Stimulated activated CD4-positive, alpha-beta T cell treated with anti-CD3 and anti-CD28 coated beads, Interleukin-2, amount 100 ng/mL, for 24 hours (primary cell): ENCODE measurements at places on chromosomes 3 and 15.

- no peak for DNase-seq
Measured at GRCh38 chr15:44207643-44208042, 12.6 kb upstream of the FRMD5 start.

DNA sequence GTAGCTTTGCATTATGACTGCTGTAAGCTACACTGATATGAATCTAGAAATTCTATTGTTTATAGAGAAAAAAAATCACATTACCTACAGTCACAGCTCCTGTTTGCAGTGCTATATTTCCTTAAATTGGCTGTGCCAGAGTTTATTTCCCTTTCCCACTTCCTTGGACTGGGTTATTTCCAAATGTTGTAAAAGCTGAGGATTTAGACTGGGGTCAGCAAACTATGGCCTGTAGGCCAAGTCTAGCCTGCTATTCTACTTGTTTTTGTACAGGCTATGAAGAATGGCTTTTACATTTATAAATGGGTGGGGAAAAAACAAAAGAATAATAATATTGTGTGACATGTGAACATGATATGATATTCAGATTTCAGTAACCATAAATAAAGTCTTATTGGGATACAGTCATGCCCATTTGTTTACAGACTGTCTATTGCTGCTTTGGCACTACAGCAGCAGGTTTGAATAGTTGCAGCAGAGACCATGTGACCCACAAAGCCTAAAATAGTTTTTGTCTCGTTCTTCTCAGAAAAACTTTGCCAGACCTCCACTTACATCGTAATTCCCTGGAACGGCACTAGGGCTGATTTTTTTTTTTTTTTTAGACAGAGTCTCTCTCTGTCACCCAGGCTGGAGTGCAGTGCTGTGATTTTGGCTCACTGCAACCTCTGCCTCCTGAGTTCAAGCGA is 7.8 kb downstream of the GLDN start:
- DNase-seq, result no peak

DNA sequence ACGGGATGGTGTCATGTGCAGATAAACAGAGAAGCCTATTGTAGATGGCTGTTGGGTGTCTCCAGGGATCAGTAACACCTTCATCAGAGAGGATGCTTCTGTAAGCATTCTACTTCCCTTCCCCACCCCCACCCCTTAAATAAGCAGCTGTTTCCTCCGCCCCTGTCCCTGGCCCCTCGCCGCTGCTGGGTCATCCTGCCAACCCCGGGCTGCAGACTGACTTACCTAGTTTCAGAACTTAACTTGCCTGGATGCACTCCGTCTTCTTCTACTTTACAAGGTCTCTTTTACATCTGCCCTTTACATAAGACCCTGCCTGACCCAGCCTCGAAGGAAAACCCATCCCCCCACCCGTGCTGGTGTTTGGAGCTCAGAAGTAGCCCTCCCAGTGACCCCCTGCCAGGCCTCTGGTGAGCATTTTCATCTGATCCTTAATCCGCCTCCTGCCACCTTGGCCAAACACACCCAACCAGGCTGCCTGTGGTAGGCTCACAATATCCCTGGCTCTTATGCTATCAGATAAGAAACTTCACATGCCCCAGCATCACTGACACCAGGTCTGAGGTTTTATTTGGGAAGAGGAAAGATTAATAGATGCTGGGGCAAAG is 103.0 kb upstream of the HES1 start:
- no peak for DNase-seq

DNA sequence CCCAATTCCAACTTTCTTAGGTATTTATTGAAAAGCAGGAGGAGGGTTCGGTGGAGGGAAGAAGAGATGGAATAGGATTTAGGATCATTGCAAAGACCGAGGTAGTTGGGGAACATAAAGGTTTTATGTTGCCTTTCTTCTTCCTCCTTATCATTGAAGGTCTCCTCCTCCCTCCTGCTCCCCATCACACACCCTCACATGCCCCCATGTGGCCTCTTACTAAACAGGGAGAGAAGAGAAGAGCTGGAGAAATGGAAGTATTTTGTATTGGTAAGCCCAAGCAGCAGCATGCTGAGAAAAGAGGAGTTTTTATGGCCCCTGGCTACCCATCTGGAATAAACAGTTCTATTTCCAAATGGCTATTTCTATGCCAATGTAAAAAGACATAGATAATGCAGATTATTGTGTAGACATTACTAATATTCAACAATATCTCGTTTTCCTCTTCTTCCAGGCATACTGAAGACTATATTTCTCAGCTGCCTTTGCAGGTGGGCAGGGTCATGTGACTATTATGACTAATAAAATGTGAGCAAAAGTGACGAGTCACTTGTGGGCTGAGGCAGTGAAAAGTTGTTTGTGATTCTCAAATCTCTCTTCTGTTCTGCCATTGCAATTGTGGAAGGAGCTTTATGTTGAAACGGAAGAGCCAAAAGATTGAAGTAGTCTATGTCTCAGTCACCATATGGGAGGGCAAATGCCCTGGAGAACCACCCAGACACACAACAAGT is 5.2 kb upstream of the GPR176 start:
- DNase-seq, result no peak

- no peak for DNase-seq
Measured at GRCh38 chr3:195282961-195283360, 12.0 kb upstream of the XXYLT1 start.
